ENCODE measurements at places on chromosomes 7 and 10.

GRCh38 chr7:46784732-46785131 is 797.2 kb downstream of the TNS3 start:
- DNase-seq: no peak

DNA sequence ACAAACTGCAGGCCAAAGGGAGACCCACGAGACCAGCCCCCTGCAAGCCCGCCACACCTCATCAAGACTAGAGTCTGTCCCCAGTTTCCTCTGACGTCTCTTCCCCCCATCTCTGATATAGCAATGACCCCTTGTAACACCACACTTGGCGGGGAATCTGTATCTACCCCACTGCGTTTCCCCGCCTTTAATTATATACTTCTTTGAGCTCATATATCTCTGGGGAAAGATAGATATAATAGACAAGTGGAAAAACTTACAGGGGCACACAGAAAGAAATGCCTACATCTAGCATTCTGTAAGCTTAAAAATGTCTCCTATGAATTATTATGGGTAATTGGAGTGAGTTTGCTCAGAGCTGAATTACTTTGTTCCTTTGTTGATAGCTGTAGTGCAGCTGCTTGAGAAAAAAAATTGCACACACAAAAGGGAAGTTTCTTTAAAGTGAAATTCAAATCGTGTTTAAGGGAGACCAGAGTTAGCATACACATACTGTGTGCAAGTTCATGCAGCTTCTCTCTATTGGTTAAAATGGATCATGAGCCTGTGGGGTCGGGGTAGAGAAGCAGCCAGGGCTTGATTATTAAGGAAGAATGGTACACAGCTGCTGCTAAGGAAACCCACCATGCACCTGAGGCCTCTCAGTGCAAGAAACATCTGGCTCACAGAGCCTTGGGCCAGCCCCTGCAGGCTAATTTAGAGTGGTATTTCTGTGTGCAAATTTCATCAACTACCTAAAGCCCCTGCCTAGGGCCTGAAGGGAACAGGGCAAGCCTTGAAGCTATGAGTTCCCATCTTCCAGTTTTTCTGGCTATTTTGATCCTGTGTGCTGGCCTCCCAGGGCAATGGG is 32.5 kb downstream of the CDCA7L start:
- DNase-seq: no peak

DNA sequence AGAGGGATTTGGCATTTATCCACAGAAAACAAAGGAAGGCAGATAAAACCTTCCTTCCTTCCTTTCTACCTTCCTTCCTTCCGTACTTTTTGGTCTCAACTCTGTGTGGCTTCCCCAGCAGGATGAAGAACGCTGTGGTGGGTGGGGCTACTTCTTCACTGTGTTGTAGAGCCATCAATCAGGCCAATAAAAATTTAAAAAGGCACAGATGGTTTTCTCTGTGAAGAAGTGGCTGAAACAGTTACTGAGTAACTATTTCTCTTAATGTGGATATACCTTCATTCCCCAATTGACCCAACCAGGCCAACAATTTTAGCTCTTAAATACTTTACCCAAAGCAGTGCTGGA is 75.8 kb downstream of the ZNF92 start:
- DNase-seq: no peak

- DNase-seq: no peak
Measured at GRCh38 chr7:102291056-102291915, 4.6 kb downstream of the SH2B2 start.

DNA sequence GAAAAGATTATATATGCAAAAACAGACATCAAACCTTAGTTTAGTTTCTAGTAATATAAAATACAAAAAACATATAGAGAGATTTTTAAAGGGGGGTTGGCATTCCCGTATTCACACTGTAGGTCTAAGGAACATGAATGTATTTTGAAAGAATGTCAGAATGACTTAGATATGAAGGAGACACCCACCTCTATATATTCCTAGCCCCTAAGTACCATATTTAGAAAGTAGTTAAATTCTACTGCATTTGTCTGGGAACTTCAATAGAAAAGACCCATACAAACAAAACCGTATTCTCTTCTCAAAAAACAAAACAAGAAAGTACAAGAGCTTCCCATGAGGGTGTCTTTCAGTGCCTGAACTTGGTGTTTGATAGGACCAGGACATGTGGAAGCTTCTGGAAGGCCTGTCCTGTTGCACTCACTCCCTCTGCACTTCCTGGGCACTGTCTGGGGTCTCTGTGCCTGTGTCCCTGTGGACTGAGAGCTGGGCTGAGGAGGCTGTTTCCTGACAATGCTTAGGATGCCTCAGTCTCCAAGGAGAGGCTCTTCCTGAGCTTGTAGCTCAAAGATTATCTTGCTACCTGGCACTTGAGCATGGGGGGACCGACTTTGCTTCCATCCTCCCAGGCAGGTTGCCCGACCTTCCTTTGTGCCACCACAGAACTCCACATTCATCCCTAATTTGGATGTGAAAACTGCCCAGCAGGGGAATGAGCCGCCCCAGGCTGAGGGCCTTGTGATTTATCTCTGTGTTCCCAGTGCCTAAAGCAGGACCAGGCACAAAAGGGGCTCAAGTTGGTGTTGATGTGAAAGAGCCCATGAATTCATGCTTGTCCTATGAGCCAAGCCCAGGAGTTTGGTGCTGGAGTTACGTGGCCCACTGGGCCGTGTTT is 44.4 kb upstream of the KLF6 start:
- DNase-seq: no peak

Measured in AG08396 (cell line).